ENCODE measurements at places on chromosomes 4 and X.
A peak's percentile ranks its signal among the peaks of the same experiment; 100 is the strongest.

GRCh38 chrX:84363663-84364062 is 138.6 kb downstream of the HDX start:
- DNase-seq, result no peak

- peak; percentile 38 for DNase-seq
These were observed 71.0 kb downstream of the PJA1 start for GRCh38 chrX:69093960-69094871.

DNA sequence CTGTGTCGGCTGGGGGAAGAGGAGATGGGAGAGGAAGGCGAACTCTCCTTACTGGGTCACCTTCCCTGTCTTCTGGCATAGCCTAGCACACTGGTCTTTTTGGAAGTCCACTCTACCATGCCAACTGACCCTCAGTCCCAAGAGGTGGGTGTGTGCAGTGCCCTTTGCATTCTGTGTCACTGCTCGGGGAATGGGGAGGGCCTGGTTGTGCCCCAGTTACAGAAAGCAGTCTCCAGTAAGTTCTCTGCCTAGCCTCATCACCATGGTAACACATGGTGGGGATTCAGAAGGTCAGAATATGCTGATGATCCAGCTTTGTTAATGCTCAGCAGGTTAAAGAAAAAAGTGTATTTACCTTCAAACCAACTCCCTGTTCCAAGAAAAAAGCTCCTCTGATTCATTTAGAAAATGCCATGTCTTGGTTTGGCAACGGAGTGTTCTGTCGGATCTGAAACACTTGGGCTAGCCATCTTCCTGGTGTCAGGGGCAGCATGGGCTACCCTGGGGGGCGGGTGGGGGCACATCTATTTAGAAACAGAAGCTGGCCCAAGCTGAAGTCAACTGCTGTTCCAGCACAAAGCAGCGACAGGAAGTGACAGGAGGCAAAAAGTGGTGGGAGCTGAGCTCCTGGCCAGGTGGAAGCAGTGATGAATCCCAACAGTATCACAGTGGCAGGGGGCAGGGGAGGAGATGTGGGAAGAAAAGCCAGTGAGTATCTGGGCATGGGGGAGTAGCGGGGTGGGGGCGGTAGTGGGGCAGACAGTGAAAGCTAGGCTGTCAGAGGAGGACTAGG is 37.0 kb downstream of the NSG1 start:
- DNase-seq, result no peak

DNA sequence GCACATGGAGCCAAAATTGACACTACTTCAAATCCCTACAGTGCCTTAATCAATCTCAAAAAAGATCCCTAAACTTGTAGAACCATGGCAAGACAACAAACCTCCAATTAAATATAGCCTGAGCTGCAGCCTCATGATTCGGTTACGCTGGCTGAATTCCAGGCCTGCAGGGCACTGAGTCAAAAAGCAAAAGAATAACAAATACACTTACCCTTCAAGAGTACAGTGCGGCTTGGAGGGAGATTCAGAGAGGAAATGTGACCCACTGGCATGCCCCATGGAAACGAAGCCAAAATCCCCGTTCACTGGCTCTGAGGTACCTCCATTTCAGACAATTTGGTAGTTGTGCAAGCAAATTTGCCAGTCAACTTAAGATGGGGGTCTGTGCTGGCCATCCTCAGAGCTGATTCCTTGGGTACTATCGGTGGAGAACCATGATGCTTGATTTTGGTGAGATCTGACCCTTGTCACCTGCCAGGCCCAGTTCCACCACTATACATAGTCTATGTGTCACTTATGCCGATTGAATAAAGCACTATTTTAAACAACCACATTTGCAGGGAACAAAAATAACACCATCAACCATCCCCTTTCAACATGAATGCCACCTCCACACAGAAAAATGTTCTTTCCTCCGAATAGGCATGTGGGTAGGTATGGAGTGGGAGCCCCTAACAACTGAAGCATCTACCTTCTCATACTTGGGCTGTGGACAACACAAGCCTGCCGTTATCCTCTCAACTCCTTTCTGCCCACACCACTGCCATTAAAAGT is 2.1 kb downstream of the C4orf54 start:
- DNase-seq, result no peak

DNA sequence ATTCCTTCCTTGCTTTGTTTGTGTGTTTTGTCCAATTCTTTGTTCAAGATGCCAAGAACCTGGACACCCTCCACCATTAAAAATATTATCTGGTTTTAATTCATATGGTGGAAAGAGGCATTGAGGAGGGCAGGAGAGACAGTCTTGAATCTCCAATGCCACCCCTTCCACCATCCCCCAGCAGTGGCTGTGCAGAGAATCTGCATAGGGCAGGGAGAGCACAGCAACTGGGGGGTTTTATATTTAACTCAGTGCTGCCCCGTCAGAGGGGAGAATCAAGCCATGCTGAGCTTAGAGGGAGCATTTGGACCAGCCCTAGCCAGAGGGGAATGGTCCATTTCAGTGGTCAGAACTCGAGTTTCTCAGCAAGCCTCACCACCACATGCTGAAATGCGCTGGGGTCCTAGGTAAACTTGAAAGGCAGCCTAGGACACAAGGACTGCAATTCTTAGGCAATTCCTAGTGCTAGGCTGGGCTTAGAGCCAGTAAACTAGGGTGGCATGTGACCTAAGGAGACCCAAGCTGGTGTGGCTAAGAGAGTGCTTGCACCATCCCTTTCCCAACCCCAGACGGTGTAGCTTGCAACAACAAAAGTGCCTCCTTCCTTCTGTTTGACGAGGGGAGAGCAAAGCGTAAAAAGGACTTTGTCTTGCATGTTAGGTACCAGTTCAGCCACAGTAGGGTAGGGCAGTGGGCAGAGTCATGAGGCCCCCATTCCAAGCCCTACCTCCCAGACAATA is 34.2 kb downstream of the CCDC158 start:
- DNase-seq, result no peak

DNA sequence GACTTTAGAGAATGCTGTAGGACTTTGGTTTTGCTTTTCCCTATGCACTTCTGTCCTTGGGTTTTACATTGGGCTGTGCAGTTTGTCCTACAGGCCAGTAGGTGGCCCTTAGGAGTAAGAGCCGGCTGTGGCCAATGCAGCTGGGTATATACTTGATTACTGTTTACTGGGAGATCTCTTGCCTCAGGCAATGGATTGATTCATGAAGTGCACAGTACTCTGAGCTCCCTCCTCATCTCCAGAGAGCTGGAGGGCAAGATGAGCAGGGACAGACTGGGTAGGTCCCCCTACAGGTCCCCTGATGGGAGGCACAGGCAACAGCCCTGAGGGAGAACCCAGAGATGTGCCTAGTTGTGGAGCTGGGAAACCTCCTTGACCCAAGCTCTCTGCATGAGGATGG is 103.8 kb upstream of the QRFPR start:
- DNase-seq, result peak; percentile 15

- DNase-seq, result no peak
These were observed 1084.9 kb downstream of the ADGRL3 start for GRCh38 chr4:62285026-62285425.

DNA sequence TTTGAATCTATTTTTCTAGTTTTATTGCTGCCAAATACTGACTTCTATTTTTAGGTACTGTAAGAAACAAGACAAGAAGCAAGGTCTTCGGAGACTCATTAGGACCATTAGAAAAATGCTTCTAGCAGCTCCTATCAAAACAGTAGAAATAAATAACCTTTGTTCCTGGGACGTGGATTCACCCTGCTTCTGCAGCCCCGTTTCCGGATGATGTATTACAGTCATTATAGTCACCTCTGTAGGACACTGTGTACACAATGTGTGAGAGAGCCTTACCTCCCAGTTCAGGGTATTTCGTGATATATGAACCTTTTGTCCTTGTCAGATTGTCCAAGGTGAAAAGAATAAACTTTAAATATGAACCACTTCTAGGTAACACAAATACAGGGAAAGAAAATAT is 484.0 kb upstream of the TECRL start:
- DNase-seq, result no peak

- no peak for DNase-seq
These were observed 137.9 kb upstream of the MAGEA10 start for GRCh38 chrX:152276277-152276676.

DNA sequence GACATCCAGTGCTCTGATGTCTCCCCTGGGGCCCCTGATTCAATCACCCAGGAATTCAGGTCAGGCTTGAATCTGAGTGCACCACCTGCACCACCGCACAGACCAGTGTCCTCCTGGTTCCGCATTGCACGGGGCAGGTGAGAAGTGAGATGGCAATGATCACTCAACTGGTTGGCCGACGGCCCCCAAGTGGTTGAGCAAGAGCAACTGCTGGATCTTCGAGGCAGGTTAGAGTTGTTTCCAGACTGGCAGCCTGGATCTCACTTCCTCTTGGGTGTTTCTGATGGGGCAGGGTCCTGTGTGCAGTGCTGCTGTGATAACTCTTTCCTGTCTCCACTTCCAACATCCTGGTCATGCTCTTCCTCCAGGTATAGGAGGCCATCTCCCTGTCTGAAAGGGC is 50.4 kb downstream of the C4orf50 start:
- no peak for DNase-seq

- no peak for DNase-seq
These were observed 191.6 kb upstream of the ANKRD50 start for GRCh38 chr4:124903995-124904722.

- no peak for DNase-seq
These were observed 18.3 kb upstream of the PI4K2B start for GRCh38 chr4:25215511-25215910.

- no peak for DNase-seq
These were observed at the start of gene FHDC1 for GRCh38 chr4:152935631-152936445. Gene FHDC1, plus strand, starts transcription at chr4:152936323. Its CDS starts 6,735 bp downstream, at chr4:152943058.

- no peak for DNase-seq
These were observed 164.7 kb downstream of the CHIC2 start for GRCh38 chr4:53899586-53900270.

- DNase-seq, result no peak
These were observed 59.5 kb downstream of the NSG1 start for GRCh38 chr4:4446434-4446833.

DNA sequence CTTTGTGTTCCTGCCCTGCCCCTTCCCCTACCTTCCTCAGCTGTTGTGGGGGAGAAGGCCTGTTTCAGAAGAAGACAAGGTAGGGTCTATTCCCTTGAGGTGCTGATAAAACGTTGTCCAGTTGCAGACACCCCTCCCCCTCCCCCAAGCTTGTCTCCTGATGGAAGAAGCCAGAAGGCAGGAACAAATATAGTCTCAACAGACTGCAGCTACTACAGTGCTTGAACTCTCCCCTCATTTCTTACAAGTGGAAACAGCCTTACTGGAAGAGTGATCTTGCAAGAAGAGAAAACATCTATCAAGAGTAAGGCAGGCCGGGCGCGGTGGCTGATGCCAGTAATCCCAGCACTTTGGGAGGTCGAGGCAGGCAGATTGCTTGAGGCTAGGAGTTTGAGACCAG is 11.0 kb upstream of the MAP7D3 start:
- no peak for DNase-seq

GRCh38 chr4:105911426-105911825 is 16.2 kb downstream of the NPNT start:
- DNase-seq, result no peak

GRCh38 chrX:131565909-131566308 is 22.0 kb downstream of the OR13H1 start:
- DNase-seq, result no peak

- no peak for DNase-seq
These were observed 148.5 kb downstream of the NAA11 start for GRCh38 chr4:79177388-79177787.

- DNase-seq, result no peak
These were observed 82.2 kb downstream of the PSAPL1 start for GRCh38 chr4:7352486-7352885.

GRCh38 chrX:150201391-150201790 is 161.7 kb upstream of the MAMLD1 start:
- no peak for DNase-seq

DNA sequence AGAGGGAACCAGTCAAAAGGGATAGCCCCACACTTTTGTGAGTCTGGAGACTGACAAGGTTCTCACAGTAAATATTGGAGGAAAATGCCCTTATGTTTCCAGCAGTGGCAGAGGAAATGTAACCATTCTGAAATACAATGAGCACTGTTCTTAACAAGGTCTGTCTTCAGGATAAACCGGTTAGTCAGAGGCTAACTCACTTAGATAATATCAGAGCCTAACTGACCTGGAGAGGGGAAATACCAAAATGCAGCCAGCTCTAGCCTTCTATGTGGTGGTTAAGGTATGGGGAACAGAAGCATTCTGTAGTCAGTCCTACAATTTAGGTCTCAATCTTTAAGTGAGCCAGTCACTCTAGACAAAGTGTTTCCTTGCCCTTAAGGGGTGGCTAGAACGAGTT is 70.8 kb downstream of the TBCK start:
- DNase-seq, result no peak

- DNase-seq, result no peak
These were observed 836 bp downstream of the GRPR start for GRCh38 chrX:16124201-16124600.

DNA sequence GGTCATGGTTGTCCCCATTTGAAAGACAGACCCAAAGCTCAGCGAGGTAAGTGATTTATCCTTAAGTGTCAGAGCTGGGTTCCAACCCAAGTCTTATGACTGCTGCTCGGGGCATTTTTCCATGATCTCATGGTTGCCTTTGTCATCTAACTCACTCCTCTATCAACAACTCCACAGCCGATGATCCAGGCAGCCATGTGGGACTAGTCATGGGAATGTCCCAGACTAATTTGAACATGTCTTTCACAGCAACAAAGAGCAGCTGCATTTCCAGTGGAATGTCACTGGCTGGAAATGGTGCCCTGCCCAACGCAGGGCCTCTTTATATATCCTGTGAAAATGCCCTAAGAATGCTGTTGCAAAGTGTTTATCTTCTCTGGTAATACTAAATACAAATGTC is 284.8 kb upstream of the PPARGC1A start:
- no peak for DNase-seq

DNA sequence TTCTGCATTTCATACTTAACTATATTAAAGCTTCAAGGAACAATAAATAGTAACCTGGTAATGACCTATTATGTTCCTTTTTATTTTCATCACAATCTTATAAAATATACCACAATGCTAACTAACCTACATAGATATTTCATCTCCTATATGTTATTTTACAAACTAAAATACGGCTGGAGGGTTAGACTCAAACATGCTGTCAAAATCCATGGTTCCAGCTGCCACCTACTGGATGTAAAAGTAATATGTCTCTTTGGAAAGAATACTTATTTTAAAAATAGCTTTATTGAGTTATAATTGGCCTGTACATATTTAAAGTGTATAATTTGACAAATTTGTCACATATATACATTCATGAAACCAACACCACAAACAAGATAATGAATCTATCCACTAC is 15.0 kb downstream of the RGN start:
- DNase-seq, result peak; percentile 7

- no peak for DNase-seq
These were observed 17.1 kb downstream of the SPON2 start for GRCh38 chr4:1155314-1155713.

- DNase-seq, result no peak
These were observed 1247.8 kb upstream of the IGFBP7 start for GRCh38 chr4:58357947-58358346.

Data from CD4-positive, alpha-beta T cell treated with Interleukin-12 subunit alpha and Interleukin-12 subunit beta, for 1 hour (primary cell).